ENCODE measurements at places on chromosomes 16 and 17.

DNA sequence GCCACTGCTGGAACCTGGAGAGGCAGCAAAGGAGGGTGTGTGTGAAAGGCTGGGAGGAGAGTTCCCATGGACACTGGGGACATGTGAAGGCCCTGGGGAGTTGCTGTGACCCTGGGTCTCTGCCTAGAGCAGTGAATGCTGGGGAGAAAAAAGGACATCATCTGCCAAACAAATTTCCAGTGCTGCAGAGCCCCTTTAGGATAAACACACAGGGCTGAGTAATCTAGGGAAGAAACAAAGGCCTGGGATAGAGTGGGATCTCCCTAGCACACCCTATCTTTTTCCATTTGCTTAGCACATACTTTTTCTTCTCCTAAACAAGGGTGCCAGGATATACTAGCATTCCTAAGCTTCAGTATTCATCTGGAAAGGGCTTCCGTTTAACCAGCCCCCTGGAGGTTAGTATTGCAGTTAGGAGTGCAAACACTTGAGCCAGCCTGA is 3.3 kb upstream of the HIGD1B start:
- no peak for DNase-seq

DNA sequence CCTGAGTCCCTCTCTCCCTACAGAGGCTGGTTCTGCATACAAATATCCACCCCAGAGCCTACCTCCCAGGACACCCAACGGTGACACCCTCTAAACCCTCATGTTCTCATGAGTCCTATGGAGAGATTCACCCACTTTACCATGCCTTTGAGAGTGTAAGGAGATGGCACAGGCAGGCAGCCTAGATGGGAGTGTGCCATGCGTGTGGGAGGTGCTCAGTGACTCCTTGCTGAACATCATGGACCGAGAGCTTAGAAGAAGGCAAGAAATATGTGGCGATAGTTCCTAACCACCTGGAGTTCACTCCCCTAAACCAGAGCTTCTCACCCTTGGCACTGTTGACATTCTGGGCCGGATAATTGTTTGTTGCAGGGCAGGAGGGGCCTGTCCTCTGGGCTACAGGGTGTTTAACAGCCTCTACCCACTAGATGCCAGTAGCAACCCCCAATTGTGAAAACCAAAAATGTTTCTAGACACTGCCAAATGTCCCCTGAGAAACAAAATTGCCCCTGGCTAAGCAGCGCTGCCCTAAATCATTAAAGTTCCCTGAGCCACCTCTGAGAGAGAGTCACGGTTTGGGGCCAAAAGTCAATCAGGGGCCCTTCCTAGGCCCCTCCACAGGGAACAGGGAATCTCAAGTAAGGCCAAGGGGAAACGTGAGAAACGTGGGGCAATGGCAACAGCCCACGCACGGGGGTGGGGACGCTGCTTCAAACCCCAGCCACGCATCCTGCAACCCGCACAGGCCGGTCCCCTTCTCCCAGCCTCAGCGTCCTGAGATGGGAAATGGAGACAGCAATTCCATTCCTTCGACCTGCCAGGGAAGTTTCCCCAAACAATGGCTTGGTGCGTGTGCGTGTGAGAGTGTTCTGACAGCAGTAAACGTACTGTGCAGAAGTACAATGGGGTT is 66.8 kb downstream of the C16orf78 start:
- no peak for DNase-seq

- no peak for DNase-seq
These were observed 2.1 kb upstream of the ADGRG5 start for GRCh38 chr16:57540387-57540786.

DNA sequence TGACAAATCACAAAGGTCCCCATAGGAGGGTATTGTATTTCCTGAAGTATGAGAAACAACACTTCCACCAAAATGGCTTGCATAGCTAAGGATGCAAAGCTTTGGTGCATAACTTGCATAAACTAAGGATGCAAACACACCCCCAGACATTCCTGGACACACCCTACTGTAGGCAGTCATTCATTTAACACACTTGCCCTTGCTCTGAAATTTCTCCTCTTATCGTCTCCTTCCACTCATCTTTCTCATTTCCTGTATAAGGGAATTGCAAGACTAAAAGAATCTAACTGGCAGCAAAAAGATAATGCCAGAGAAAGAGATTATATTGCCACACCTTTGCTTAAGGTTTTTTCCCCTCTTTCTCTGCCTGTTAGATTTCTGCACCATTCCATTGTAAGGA is 28.3 kb downstream of the CHD9 start:
- no peak for DNase-seq

Measured in activated CD4-positive, alpha-beta T cell treated with anti-CD3 and anti-CD28 coated beads, Interleukin-2, amount 50 U/mL, for 4 hours (primary cell).